Anterior cingulate cortex (tissue), 58 donors: ENCODE measurements at places on chromosomes 16 and 17.

- no peak for DNase-seq
Measured at GRCh38 chr17:55770196-55770870, 19.5 kb downstream of the PCTP start.

DNA sequence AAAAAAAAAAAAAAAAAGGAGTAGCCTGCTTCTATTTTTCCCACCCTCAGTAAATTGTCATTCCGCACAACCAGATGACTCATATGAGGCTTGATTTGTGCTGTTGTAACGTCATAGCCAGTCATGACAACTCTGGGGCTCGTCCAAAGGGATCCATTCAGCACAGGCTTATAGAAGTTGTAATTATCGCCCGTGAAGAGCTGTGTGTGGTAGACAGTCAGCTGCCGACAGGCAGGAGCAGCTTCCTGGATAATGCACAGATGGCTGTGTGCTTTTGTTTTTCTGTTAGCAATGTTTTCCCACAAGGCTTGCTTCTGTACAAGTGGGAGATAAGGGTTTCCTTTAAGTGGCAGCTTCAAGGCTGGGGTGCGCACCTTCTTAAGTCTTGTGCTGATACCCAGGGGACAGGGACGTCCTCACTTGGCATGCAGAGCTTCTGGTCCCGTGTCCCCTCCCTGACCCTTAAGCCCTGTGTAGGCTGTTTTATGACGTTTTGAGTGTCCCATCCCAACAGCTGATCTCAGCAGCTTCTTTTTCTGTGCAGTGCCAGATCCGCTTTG is 26.0 kb downstream of the SNX29 start:
- DNase-seq: no peak

GRCh38 chr17:27269201-27269600 is 24.7 kb upstream of the WSB1 start:
- DNase-seq: no peak

DNA sequence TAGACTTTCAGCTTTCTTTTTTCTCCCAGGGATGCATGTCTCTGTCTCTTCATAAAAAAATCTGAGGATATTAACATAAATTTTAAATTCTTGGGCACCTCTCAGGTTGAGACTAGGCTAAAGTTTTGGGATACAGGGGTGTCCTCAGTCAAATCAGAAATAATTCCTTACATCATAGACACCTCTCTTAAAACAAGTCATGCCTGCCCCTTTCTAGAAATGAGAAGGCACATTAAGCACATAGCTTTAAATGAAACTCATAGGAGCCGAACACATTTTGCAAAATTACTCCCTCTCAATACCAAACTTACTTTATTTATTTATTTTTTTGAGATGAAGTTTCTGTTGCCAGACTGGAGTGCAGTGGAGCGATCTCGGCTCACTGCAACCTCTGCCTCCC is 67.3 kb upstream of the BCAR1 start:
- DNase-seq: no peak

- no peak for DNase-seq
Measured at GRCh38 chr16:88991813-88992350, 14.9 kb upstream of the CBFA2T3 start.

DNA sequence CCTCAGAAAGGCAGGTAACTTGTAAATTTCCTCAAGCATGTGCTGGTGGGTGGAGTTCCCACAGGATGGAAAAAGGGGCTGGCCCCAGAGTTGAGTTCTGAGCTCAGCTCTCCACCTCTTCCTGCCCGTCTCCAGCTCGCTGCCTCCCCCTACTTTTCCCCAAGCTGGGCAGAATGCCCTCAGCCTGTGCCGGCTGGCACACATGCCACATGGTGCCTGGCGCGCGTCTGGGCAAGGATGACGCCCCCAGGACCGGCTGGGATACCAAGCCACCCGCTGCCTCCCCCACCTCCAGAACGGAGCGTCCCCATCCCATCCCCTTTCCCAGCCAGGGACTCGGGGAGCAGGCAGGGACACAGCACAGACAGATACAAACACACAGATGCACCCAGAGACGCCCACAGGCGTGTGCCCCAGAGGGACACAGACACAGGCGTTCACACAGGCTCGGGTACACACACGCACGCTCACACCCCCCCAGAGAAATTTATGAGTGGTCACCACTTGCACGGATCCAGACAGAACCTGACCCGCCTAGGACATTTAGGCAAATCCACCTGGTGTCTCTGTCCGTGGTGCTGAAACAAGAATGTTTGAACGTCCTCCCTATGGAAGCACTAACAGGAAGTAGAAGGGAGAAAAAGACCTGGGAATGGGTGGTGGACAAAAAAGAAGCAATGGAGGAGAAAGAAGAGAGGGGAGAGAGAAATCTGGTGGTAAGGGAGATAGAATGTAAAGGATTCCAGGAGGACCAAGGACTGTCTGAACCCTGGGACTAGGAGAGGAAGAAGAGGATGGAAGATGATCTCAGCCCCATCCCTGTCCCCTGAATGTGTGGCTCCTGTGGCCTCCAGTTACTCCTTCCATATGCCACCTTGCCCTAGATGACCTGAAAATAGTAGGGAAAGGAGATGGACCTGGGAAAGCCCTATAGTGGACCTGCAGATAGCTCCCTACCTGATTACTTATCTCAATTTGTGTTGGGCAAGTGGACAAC is 15.5 kb downstream of the NEUROD2 start:
- peak; percentile 57 for DNase-seq

DNA sequence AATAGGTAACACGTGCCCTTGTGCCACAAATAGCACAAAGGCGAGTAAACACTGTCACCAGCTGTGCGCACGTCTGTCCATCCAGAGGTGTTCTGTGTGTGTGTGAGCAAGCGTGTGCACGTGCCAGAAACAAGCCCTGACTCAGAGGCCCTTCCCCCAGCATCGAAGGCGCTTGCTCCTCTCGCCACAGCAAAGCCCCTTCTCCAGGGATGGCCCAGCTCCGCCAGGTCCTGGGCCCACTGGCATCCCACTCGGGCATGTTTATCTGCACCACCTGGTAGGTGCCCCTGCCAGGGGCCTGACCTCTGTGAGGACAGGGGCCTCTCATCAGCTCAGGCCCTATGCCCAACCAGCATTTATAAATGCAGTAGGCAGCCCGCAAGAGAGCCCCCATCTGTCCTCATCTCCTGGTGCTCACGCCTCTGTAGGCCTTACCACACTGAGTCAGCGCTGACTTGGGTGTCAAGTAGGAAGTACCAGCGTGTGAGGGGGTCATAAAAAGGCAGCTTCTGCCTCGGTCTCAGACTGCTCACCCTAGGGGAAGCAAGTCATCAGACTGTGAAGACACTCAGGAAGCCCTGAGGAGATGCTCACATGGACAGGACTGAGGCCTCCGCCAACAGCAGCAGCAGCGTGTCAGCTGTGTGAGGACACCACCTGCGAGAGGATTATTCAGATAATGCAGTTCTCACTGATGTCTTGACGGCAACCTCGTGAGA is 10.8 kb downstream of the TMEM235 start:
- DNase-seq: no peak

DNA sequence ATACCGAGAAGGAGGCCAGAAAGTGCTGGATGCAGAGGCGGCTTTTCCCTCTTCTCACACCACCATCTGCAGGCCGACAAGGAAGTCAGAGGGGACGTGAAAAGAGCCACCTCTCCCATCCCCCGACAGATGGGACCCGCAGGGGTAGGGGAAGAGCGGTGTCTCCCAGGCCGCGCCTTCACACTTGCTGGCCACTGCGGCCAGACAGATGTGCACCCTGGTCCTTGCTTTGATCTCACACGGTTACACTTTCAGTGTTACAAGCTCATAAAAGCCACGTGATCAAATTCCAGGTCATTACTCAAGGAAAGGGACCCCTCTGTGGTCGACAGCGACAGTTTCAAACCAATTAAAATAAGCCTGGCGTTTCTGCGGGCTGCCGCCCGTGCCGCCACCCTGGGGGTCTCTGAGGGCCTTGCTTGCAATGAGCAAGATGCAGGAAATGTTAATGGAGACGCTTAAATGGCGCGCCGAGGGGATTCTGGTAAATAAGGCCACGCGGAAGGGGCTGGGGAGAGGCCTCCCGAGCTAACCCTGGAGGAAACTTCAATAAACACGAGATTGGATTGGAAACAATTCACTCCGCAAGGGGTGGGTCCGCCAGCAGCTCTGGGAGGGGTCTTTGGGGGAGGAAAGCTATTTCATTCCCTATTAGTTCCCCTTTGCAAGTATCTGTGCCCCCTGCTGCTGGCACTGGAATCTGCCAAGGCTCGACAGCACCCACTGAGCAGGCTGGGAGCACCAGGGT is 240.9 kb downstream of the ENGASE start:
- DNase-seq: no peak

DNA sequence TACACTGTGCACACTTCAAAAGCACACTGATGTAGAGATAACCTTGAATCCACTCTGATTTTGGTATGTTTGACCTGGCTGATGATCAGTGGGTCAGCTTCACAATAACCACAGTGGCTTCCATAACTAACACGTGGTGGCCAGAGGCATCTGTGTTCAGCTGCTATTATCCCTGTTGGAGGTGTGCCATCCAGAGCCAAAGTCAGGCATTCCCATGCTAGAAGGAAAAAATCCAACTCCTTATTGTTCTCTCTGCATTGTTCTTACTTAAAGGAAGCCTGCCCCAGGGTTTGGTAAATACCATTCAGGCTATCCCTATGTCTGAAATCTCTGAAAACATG is 127.3 kb upstream of the MON1B start:
- DNase-seq: no peak

- no peak for DNase-seq
Measured at GRCh38 chr17:73011016-73011486, 81.4 kb downstream of the SLC39A11 start.

DNA sequence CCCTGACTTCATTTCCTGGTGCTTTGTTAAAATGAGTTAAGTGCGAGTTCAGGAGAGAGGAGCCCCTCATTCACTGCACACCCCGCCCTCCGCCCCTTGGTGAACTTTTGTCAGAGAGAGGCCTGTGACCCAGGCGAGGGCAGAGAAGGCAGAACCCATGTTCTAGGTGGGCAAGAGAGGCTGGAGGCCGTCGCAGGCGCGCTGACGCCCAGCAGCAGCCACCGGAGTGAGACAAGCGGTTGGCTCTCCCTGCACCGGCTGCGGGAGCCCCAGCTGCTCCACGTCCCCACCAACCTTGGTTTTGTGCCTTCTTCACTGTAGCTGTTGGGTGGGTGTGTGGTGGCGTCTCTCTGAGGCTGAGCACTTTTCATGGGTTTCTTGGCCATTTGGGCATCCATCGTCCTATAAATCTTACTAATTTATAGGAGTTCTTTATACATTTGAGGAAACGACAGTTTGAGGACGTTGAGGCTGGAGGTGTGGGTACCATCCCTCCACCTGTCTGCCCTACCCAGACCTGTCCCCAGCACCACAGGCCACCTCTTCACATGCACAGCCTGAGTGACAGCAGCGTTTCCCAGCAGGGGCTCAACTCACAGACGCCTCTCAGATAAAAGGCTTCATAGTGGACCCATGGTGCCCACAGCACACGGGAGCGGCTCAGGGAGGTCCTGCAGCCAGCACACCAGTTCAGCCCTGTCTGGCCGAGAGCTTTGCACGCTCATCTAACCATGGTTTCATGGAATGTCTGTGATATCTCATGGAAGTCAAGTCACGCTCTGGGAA is 45.2 kb upstream of the CBFA2T3 start:
- DNase-seq: no peak

- no peak for DNase-seq
Measured at GRCh38 chr17:48310748-48311213, 119.2 kb downstream of the SKAP1 start.

DNA sequence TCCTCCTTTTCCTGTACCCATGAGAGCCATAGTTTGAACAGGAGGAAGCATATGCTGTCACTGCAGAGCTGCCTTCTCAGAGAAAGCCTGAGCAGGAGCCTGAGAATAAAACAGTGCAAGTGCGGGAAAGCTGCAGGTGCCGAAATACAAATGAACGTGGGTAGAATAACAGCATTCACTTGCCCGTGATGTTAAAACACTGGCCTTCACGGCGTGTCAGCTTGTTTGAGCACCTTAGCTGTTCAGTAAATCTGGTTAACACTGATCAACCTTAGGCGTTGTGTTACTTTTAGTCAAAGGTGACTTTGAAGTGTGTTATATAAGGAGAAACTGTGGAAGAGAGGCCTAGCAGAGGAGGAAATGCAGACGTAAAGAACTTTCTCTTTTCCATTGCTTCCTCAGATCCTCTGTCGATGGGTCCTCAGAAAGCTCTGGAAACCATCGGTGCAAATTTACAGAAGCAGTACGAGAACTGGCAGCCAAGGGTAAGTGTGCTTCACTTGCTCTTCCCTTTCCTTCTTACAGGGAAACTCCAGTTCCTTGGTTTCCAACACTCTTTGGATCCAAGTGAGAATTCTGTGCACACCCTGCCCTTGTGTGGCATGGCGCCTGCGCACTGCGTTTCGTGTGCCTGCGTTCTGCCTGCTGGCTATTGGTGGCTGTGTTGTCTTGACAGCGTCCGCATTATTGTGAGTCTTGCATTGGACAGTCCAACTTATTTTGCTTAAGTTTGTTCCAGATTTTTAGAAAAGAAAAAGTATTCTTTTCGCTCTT is 98.9 kb downstream of the RPTOR start:
- DNase-seq: no peak

- DNase-seq: no peak
Measured at GRCh38 chr16:23608194-23608593, 12.1 kb upstream of the NDUFAB1 start.

- no peak for DNase-seq
Measured at GRCh38 chr17:56774650-56775049, 59.1 kb downstream of the C17orf67 start.

DNA sequence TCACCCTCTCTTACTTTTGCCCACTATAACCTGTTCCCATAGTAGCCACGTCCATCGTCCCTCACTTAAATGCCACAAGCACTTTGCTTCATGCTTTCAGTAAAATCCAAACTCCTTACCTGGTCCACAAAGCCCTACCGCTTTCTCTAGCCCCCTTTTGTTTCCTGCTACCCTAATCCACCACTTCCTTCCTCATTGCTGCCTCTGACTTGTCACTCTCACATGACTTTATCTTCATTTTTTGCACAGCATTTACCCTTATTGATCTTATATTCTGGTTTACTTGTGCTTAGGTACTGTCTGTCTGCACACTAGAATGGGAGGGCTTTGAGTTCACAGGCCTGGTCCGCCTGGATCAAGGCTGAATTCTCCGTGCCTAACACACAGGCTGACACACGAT is 340.0 kb downstream of the XYLT1 start:
- DNase-seq: no peak

GRCh38 chr17:57898487-57899311 is 48.9 kb upstream of the MRPS23 start:
- peak; percentile 39 for DNase-seq

GRCh38 chr16:50446861-50447260 is 78.1 kb upstream of the BRD7 start:
- no peak for DNase-seq

DNA sequence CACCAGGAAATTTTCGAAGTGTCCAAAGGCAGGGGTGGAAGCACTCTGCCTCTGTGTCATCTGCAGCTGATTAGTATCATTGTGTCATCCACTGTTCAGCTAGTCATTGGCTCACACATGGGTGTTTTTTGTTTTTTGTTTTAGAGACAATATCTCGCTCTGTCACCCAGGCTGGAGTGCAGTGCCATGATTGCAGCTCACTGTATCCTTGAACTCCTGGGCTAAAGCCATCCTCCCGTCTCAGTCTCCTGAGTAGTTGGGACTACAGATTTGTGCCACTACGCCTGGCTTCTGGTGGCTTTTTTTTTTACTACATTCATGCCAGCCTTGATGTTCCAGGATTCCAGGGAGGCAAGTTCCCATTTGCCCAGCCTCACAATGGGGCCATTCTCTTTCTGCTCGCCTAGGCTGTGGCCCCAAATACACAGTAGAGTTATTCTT is 32.5 kb upstream of the MYO18A start:
- DNase-seq: no peak
